Hematopoietic multipotent progenitor cell treated with erythropoietin and hydrocortisone succinate and interleukin-3 and kit ligand, for 15 days (in vitro differentiated cells): ENCODE measurements at places on chromosomes 2 and 18.

- no peak for DNase-seq
These were observed 49.3 kb upstream of the PLB1 start for GRCh38 chr2:28446531-28446930.

- no peak for DNase-seq
These were observed 104.2 kb downstream of the SPTBN1 start for GRCh38 chr2:54560146-54560881.

GRCh38 chr2:199370150-199370780 is 87.5 kb downstream of the SATB2 start:
- no peak for DNase-seq

- DNase-seq: no peak
These were observed 8.8 kb upstream of the CABLES1 start for GRCh38 chr18:23126376-23127056.

GRCh38 chr2:15096873-15097272 is 464.3 kb downstream of the NBAS start:
- DNase-seq: no peak

GRCh38 chr18:25299426-25300300 is 52.3 kb downstream of the ZNF521 start:
- DNase-seq: no peak

- no peak for DNase-seq
These were observed 277.5 kb downstream of the PRKCE start for GRCh38 chr2:45928946-45929345.

- DNase-seq: no peak
These were observed 803 bp upstream of the FIGN start for GRCh38 chr2:163736433-163737189.
